Fibroblast of skin of scalp (primary cell): ENCODE measurements at places on chromosomes 5 and 9.

DNA sequence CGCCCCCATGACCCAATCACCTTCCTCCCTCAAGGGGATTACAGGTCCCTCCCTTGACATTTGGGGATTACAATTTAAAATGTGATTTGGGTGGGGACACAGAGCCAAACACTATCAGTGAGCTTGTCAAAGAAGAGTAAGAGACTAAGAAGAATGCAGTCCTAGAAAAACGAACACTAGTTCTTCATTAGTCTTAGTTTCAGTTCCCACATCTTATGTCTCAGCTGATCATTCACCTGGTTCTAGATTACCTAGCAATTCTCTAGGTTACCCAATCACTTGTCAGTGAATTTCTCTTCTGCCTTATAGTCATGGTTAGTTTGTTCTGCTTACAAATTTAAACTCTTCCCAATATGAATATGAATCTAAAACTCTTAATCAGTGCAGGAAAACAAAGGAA, 251.5 kb downstream of the COX7C start:
- DNase-seq = no peak

GRCh38 chr9:1005043-1005667, 28.7 kb downstream of the DMRT3 start:
- peak; percentile 66 for DNase-seq

- peak; percentile 72 for DNase-seq
Observed at GRCh38 chr9:34899535-34900158, 58.4 kb upstream of the PHF24 start.

DNA sequence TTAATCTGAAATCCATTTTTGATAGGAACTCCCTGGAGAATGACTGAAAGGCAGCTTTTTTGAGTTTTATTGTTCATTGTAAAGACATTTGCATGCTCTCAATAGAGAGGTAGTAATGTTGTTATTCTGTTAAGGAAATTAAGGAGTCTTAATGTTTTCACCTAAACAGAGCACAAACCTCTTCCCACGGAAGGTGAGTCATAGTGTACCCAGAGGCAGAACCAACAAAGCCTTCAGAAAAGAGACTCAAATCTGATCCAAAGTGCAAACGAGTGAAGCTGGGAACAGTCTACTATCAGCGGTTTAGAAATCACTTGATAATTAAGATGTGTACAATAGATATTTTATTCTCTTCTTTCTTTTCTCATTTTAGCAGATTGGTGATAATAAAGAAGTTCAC, 470.5 kb downstream of the PLK2 start:
- DNase-seq = no peak

DNA sequence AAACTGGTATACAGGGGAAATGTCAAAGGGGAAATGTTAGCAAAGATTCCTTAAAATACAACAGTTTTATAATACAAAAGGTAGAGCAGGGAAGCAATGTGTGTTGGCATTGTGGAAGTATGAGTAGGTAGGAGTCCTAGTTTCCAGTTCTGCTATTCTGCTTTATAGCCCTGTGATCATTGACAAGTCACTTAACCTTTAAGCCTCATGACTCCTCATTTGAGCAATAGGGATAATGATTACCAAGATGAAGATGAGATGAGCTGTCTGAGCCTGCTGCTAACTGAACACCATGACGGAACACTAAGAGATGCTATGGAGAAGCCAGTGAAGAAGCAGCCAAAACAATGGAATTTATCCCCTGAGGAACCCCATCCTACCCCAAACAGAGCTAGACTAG, 251.7 kb downstream of the PAPPA start:
- DNase-seq = peak; percentile 28

GRCh38 chr5:173712609-173713175, 96.2 kb upstream of the BOD1 start:
- no peak for DNase-seq

DNA sequence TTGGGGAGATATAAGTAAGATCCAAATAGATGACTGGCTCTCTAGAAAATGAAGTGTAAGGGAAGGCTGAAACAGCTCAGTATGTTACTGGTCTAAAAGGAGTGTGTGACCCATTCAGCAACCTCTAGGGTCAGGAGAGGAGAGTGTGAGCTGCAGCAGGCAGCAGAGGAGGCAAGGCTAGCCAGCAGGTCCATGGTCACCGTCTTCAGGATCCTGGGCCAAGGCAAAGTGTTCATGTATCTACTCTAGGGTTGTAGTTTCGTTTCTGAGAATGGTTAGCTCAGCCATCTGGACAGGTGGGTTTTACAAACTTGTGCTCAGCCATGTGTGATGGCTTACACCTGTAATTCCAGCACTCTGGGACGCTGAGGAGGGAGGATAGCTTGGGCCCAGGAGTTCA, 13.7 kb downstream of the MYO10 start:
- no peak for DNase-seq

GRCh38 chr9:7561527-7562080, 238.0 kb downstream of the DMAC1 start:
- no peak for DNase-seq

GRCh38 chr9:126472948-126473298, 140.8 kb upstream of the LMX1B start:
- no peak for DNase-seq

- no peak for DNase-seq
Observed at GRCh38 chr9:88536951-88537760, 2.2 kb downstream of the NXNL2 start.

DNA sequence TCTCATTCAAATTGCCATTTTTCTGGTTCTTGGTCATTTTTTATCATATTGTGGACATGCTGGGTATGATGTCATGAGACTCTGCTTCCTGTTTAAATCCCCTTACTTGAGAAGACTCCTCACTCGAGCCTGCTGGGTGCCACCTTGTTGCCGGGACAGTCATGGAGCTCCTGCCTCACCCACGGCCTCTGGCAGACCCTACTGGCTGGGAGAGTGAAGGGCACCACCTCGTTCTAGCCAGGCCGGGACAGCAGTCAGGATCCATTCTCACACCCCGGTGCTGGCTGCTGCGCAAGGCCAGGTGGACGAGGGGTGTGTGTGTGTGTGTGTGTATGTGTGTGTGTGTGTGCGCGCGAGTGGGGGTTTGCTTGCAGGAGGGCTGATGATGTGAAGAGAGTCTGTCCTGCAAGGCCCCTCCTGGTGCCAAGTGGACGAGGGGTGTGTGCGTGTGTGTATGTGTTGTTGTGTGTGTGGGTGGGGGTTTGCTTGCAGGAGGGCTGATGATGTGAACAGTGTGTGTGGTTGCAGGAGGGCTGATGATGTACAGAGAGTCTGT, 4.4 kb downstream of the CEP72 start:
- no peak for DNase-seq

GRCh38 chr5:17115855-17116254, 101.6 kb upstream of the BASP1 start:
- DNase-seq = no peak

- peak; percentile 0 for DNase-seq
Observed at GRCh38 chr5:25489834-25490538, 845.2 kb upstream of the CDH10 start.

DNA sequence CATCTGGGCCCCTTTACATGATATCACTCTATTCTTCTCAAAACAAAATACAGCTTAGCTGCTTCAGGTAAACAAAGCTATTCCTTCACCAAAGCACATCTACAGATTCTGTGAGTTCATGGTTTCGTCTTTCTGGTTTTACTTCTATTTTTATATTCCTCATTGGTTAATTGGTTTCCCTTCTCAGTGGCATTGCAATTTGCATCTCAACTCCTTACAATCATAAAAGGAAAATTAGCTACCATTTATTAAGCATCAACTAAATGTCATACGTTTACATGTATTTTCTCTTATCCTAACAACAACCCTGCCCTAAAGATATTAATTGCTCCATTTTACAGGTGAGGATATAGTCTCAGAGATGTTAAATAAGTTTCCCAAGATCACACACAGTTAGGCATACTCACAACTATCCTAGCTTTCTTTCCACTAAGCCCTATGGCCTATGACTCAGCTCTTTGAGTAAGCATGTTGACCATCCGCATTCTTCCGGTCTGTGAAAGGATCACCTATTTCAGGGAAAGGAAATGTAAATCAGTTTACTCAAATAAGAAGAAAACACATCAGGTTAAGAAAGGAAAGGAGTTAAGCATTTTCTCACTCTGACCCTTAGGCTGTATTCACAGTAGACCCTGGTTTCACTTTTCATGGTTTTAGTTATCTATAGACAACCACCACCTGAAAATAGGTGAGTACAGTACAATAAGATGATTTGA, 146.1 kb downstream of the CAAP1 start:
- no peak for DNase-seq
